ENCODE measurements at places on chromosomes 2 and 18.

- DNase-seq: no peak
Observed at GRCh38 chr2:36697424-36698066, 1.0 kb downstream of the VIT start.

DNA sequence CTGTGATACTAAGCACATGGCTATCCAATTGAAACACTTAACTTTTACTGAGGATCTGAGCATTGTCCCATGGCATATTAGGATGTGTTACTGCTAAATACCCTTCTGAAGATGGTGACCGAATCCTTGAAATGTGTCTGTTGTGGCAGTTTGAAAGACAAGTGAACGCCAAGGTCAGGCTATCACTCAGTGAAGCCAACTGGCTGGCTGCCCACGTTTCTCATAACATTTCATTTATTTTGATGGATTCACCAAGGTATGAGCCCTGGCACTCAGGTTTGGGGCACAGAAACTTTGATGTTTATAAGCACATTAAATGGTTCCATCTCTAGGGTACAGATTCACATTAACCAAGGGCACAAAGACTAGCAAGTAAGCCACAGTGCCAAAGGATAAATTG, 850.3 kb downstream of the DPP10 start:
- no peak for DNase-seq

- no peak for DNase-seq
Observed at GRCh38 chr18:39208729-39209128, 1643.1 kb upstream of the CELF4 start.

- DNase-seq: no peak
Observed at GRCh38 chr18:63472380-63472779, 4.4 kb upstream of the SERPINB5 start.

DNA sequence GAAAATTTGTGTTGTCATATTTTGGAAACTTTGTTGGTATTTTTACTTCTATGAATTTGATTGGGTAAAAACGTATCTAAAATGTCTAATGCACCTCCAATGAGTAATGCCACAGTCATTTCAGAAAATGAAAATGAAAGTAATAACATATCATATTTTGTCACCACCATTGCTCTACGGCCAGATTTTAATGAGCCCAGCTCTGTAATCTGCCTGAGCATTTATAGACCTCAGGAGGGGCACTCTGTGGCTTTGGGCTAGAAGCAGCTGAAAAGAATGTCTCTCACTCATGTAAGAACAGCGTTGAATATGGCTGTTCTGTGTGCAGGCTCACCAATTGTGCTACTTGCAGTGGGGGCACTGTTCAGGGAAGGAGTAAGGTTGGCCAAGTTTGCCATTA, 32.7 kb upstream of the ABCA12 start:
- no peak for DNase-seq

- no peak for DNase-seq
Observed at GRCh38 chr2:130390460-130391057, 34.7 kb downstream of the PTPN18 start.

- no peak for DNase-seq
Observed at GRCh38 chr2:195413422-195413821, 243.6 kb upstream of the SLC39A10 start.

GRCh38 chr2:145203891-145204290, 684.0 kb upstream of the ZEB2 start:
- DNase-seq: no peak

GRCh38 chr18:58690259-58690658, 19.0 kb downstream of the MALT1 start:
- DNase-seq: no peak

DNA sequence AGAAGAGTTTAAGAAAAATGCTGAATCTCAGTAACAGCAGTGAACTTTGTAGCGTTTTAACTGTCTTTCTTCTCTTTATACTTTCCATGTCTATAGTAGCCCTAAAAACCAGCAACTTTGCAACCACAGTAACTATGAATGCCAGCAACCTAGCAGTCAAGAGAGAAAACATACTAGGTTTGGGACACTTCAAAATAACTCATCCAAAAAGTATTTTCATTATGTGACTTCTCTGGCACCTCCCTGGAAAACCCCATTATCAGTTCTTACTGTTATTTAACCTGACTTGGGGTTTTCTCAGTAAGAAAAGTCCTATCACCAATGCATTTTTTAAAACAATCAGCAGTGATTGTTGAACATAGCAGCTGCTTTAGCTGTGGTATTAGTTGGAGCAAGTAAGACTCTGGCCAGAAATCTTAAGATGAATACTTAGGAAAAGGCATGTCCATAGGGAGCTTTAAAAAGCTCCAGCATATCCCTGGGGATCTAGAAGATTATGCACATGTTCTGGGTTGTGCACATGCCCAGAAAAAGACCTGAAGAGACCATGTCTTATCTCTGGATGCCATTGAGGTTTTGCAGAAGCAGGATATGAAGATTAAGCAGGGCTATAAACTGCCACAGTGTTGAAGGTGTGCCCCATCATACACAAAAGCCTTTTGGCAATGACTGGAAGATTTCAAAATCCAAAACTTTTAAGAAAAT, 411.3 kb downstream of the CMPK2 start:
- DNase-seq: no peak

GRCh38 chr18:79790996-79791972, 6.5 kb upstream of the KCNG2 start:
- DNase-seq: no peak

- no peak for DNase-seq
Observed at GRCh38 chr2:80642465-80642864, 337.9 kb upstream of the LRRTM1 start.

DNA sequence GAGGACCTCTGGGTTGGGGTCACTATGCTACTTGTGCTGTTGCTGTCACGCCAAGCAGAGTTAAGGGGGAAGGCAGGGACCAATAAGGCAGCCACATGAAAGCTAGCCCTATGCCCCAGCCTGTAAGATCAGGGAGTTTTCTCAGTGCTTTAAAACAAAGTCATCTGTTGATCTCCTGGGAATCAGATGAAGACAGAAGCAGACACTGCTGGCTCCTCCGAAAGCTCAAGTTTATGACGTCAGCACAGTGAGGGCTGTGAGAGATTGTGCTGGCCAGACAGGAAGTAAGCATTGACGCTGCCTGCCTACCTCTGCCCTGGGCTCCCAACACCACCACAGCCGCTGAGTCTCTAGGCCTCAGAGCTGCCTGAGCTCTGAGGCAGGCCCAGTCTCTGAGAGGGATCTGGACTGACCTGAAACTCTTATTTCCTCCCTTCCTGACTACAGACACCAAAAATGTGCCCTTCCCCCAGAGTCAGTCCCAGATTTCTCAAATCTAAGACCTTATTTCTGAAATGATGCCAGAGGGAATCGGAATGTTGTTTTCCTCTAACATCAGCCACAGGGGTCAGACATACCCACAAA, 118.1 kb upstream of the EPAS1 start:
- peak; percentile 54 for DNase-seq

- no peak for DNase-seq
Observed at GRCh38 chr2:130352237-130352636, 3.6 kb upstream of the PTPN18 start.

DNA sequence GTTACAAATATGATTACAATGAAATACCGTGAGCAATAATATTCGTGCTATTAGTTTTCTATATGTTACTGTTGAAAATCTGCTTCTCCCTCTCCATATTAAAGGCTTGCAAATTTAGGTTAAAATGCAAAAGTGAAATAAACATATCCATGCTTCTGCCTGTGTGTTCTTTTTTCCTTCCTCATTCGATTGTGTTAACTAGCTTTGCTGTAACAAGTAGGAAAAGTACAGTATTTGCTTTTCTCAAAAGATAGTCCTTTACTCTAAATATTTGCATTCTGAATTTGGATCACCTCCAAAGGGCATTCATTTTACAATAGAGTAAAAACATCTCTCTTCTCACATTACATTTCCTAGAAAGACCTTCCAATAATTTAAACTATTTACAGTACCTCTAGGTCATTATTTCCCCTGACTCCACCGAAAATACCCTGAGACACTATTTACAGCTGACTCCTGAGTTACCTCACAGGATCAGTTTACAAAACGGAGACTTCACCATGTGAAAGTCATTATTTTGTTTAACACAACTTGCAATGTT, 835.0 kb upstream of the FANCL start:
- DNase-seq: no peak

GRCh38 chr2:73859721-73860586, 31.2 kb downstream of the STAMBP start:
- peak; percentile 45 for DNase-seq

- DNase-seq: no peak
Observed at GRCh38 chr2:63484481-63484880, 103.8 kb downstream of the WDPCP start.

- no peak for DNase-seq
Observed at GRCh38 chr2:48209214-48209885, 303.1 kb upstream of the FBXO11 start.

GRCh38 chr18:2907550-2908135, 60.8 kb downstream of the EMILIN2 start:
- no peak for DNase-seq

DNA sequence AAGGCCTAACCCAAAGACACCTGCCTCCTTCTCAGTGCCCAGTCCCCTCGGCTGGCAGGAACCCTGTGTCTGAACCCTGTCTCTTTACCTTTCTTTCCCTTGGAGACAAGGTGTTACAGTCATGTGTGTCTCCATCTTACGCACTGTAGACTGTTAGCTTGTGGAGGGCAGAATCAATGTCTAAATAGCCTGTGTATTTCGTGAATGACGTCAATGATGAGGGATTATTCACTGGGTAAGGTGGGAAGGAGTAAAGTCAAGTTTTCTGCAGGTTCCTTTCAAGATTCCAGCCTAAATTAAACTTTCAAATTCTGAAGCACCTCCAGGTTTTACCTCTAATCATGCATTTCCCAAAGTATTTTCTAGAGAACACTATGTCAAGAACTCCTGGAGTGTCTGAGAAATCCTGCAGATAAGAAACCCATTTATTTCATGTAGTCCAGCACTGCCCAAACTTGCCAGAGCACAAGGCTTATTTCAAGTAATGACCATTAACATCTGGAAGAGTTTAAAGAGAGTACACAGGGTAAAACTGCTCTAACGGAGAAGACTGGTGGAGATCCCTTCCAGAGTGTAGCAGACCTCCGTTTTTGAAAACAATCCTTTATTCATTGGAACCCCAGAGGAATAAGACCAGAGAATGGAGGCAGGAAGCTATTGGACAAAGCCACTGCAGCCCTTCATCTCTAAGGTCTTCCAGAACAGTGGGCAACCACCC, 72.8 kb downstream of the KCNF1 start:
- DNase-seq: no peak

GRCh38 chr2:42071791-42072190, 24.0 kb downstream of the PKDCC start:
- DNase-seq: no peak

GRCh38 chr2:213733893-213734292, 449.6 kb downstream of the SPAG16 start:
- DNase-seq: no peak

- DNase-seq: no peak
Observed at GRCh38 chr2:114543236-114543766, 100.9 kb downstream of the DPP10 start.

DNA sequence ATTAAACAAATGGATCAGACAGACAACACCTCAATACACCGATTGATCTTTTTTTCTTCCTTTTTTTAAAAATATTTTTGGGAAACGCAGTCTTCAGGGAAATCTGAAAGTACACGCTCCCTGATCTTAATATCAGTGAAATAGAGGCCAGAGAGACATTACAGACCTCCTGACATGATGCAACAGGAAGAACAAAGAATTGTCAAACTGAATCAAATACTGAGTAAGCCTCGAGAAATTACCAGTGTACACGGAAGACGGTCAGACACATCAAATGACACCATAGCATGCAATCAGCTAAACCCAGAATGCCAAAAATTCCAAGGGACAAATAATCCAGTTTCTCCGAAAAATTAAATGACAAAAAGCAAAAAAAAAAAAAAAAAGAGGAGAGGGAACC, 80.2 kb upstream of the NFU1 start:
- no peak for DNase-seq

DNA sequence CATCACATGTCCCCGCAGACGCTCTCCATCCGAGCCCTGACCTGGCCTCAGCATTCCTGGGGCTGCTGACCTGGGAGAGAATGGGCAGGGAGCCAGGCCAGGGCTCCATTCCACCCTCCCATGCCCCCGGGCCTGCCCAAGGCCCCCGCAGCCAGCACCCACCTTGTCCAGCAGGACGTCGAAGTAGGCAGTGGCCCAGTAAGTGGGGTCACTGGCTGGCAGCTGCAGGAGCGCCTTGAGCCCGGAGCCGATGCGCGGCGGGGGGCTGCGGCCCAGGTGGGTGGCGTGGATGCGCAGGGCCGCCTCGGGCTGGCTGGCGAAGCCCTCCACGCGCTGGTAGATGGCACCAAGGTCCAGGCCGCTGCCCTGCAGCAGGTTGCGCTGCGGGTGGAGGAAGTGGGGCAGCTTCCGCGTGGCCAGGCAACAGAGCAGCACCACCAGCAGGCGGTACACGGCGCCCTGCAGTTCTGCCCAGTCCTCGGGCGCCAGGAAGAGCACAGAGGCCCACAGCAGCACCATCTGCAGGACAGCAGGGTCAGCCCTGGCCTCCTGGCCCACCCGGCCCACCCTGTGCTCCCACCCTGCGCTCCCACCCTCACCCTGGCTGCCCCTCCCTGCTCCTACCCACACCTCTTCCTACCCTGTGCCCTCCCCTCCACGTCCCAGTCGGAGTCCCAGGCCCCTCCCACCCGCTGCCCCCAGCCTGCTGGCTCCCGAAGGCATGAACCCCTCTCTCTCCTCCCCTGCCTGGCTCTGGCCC, 7.6 kb downstream of the MAB21L4 start:
- DNase-seq: no peak

DNA sequence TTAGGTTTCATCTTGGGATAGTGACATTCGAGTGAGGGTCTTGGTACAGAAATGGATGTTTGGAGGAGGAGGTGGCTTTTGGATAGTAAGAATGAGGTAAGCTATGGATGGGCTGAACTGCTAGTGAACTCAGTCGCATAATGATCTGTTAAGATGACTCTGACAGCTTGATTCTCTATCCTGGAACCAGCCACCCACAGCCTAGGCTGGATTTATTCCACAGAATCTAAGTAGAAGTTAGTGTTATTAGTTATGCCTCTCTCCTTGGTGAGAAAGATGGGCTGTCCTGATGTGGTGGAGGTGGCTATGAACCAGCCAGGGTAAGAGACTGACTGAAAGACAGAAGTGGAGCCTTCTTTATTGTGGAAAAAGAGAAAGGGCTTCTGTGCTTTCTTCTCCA, 22.4 kb downstream of the IL36A start:
- DNase-seq: no peak

DNA sequence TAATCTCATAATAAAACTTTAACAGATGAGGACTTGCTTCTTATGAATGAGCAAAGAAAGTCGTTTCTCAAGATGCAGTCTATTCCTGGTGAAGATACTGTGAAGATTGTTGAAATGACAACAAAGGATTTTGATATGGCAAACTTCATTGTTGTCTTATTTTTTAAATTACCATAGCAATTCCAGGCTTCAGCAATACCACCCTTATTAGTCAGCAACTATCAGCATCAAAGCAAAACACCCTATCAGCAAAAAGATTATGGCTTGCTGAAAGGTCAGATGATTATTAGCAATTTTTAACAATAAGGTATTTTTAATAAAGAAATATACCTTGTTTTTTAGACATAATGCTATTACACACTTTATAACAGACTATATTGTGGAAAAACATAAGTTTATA, 88.3 kb downstream of the COL5A2 start:
- DNase-seq: no peak

Measured in activated T-cell treated with anti-CD3 and anti-CD28 coated beads, Interleukin-2, amount 50 U/mL, for 24 hours (primary cell).